DMS153 (cell line): ENCODE measurements at places on chromosomes 16 and 17.

- no peak for DNase-seq
These were observed 365.3 kb upstream of the ERCC4 start for GRCh38 chr16:13554643-13555042.

- no peak for DNase-seq
These were observed 50.8 kb upstream of the ZCCHC14 start for GRCh38 chr16:87543436-87544191.

GRCh38 chr16:175011-175949 is 1.2 kb upstream of the HBA1 start:
- no peak for DNase-seq

DNA sequence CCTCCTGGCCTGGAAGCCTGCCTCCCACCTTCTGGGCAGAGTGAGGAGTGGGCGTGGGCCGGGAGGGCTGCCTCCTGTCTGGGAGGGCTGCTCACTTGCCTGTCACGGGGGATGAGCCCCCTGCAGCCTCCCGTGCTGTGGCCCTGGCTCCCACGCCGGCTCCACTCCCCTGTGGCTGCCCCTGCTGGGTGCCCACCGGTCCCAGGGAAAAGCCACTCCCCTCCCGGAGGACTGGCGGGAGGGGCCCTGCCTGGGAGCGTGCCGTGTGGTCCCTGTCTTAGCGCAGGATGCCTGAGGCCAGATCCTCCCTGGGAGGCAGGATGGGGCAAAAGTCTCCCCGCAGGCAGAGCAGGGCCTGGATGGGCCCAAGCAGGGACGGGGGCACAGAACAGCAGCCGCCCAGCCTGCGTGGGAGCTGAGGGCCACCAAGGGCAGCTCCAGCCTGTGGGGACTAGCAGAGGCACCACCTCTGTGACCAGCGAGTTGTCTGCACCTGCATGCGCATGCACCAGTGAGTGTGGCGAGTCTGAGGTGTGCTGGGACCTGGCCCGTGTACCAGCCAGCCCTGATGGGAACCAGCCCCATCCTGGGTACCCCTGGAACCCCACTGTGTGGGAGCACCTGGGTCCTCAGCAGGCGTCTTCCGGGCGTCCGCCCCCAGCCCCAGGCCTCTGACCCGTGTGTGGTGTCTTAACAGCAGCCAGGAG is 339.9 kb downstream of the SEC14L1 start:
- DNase-seq, result no peak

GRCh38 chr17:10815319-10815718 is 11.4 kb upstream of the TMEM238L start:
- DNase-seq, result no peak

DNA sequence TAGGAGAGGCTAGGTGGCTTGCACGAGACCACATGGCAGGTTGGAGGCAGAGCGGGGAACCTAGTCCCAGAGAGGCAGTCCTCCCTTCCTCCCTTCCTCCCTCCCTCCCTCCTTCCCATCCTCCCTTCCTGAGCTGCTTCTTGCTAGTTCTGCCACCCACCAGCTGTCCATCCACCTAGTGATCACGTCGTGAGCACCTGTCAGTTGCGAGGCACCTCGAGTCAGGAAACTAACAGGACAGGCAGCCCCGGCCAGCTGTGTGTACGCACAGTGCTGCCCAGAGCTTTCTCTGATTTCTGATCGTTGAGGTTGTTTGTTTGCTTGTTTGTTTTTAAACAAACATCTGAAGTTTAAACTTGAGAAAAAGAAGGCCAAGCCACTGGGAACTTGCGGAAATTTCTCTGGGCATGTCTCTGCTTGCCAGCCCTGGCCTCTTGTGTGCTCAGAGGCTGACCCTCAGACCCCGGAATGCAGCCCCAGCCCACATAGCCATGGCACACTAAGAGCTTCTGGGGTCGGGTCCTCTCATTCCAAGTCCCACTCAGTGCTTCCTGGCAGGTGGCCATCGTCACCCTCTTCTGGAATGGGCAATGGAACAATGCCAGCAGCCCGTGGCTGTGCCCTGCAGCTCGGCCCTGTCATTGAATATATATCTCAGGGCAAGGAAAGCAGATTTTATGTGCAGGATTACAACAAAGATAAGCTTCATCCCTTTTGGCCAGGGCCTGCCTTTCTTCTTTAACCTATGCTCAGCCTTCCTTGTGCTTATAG is 174.0 kb downstream of the KATNIP start:
- peak; percentile 36 for DNase-seq

DNA sequence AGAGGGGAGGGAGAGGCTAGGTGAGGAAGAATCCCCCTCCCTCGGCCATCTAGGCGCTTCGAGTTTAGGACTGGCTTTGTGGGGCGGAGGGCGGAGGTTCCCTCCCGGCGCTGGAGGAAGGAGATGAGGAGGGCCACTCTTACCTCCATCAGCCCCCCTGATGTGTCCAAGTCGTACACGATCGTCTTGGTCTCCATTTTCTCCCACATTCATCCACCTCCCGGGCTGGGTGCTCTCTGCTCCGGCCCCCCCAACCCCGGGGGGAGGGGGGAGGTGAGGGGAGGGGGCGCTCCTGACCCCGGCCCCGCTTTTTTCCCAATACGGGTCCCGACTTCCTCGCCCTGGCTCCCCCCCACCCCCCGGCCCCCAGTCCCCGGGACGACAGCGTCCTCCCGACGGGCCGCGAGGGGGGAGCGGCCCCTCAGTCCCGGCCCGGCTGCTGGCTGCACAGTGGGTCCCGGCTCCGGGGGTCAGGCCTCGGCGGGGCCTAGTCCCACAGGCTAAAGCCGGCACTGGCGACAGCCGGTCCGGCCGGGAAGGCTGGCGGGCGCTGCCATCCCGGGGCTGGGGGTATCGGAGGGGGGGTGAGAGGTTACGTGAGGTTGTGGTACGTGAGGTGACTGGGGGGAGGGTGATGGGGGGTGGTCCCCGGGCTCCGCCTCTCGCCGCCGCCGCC is 428 bp downstream of the PHF12 start:
- no peak for DNase-seq

GRCh38 chr17:80938556-80938955 is 53.1 kb upstream of the CHMP6 start:
- no peak for DNase-seq

DNA sequence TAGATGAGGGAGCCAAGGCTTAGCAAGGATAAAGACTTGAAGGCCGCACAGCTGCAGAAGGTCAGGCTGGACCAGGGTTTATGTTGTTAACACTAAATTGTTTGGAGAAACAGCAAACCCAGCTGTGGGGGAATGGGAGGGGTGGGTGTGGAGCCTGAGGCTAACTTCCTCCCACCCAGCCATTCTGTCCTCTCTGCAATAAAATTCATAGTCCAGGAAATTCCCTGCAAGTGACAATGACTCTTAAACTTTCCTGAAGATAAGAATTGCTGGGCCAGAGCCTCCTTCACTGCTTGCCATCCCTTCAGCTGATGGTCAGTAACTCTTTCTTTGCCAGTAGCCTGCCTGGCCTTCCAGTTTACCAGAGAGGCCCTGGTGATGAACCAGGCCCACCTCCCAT is 19.4 kb upstream of the ATP5MC1 start:
- no peak for DNase-seq

DNA sequence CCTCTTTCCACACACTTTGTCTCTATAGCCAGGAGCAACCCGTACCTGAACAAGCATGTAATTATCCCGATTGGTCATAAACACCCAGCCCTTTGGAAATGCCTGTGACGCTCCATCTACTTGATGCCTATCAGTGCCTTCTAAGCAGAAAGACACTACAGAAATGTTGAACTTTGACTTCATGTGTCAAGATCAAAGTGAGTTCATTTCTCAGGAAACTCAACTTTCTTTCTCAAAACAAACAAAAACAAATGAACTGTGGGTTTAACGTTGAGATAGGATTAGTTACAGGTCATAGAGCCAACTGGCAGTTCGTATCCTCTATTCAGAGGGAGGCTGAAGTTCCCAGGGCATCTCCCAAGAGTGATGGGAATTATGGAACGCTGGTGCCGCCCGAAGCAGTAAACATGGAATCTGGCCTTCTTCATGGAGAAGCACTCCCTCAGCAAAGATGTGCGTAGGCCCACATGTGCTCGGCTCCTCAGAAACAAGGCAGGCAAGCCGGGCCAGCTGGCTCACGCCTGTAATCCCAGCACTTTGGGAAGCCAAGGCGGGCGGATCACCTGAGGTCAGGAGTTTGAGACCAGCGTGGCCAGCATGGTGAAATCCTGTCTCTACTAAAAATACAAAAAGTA is 9.5 kb downstream of the SLC6A4 start:
- no peak for DNase-seq

- DNase-seq, result no peak
These were observed 86.7 kb upstream of the GSE1 start for GRCh38 chr16:85526185-85526974.

- no peak for DNase-seq
These were observed 24.6 kb downstream of the GPT2 start for GRCh38 chr16:46908540-46909372.

DNA sequence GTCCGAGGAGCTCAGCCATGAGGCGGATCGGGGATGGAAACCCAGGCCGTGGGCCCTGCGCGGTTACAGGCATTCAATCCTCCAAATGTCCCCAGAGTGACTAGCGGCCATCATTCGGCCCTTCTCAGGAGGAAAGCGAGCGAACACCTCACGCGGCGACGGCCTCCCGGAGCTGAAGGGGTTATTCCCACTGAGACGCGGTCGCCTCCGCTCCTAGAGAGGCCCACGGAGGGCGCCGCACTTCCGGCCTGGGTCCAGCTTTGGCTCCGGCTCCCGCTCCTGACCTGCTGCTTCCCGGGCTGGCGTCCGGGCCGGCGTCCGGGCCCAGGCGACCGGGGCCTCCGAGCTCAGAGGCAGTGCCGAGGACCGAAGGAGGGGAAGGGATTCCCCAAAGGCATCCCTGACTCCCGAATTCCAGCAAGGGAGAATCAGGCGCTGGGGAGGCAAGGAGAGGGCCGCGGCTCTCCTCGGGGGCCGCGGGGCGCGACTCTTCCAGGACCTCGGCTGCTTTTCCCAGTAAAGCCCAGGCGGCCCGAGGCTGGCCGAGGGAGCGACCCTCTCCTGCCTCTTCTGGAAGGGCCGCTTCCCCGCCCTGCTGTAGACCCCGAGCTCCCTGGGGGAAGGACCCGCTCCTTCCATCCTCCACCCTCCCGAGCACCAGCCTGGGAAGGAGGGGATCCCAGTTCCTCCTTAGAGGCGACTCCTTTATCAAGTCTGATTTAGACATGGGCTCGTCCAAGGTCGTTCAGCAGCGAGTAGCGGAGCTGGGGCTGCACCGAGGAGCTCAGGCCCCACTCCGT is 18.6 kb upstream of the ZNF629 start:
- peak; percentile 65 for DNase-seq

- no peak for DNase-seq
These were observed 37.2 kb downstream of the KCNJ2 start for GRCh38 chr17:70206361-70207010.

DNA sequence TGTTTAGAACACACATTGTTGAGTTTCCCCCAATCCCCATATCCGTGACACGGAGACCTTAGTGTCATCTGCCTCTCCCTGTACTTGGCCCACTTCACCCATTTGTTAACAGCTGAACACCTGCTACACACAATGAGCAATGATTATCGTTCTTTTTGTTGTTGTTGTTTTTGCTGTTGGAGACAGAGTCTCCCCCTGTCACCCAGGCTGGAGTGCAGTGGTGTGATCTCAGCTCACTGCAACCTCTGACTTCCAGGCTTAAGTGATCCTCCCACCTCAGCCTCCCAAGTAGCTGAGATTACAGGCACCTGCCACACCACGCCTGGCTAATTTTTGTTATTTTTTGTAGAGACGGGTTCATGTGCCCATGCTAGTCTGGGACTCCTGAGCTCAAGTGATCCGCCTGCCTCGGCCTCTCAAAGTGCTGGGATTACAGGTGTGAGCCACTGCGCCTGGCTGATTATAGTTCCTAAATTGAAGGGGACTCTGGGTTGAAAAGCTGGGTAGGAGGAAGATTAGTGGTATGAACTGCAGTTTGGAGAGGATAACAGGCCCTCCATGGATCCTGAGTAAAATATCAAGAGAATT is 21.6 kb downstream of the NDE1 start:
- peak; percentile 40 for DNase-seq
